ENCODE measurements at places on chromosomes 4 and X.

- no peak for DNase-seq
Measured at GRCh38 chr4:41102414-41103092, 111.8 kb downstream of the APBB2 start.

GRCh38 chr4:26048378-26048882 is 134.4 kb downstream of the SMIM20 start:
- DNase-seq: peak; percentile 49

DNA sequence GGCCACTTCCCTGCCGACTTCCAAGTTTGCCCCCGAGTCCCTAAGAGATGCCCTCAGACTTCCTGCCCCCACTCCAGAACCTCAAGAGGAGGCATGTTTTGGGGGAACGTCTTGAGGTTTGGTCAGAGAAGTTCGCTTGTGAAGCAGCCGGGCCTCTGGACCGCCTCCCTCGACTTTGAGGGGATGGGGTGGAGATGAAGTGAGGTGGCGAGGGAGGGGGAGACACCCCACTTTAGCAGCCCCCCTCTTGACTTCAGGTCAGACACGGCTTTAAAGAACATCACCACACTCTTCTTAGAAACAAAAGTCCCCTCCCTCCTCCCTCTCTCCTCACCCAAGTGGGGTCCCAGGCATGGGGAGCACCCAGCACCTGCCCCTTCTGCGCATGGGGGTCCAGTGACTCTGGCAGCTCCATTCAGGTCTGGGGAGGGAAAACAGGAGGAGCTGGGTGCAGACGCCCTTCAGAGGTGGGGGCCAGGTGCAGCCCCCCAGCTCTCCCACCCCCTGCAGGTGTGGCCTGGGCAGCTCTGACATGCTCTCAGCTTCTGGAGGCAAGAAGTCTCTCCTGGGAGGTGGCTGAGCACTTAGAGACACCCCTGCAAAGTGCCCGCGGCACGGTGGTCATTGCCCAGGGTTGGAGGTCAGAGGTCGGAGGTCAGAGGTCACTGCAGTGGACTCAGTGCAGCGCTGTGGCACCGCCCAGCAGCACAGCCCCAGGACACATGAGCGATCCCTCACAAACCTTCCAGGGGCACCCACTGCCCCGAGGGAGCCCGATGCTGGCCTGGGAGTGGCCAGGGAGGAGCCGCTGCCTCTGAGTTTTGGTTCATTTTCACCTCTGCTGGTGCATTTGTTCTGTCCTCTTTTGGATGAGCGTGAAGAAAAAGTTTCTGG is 108.8 kb downstream of the CPZ start:
- DNase-seq: no peak

GRCh38 chr4:139710073-139710472 is 44.5 kb downstream of the MGST2 start:
- DNase-seq: no peak

DNA sequence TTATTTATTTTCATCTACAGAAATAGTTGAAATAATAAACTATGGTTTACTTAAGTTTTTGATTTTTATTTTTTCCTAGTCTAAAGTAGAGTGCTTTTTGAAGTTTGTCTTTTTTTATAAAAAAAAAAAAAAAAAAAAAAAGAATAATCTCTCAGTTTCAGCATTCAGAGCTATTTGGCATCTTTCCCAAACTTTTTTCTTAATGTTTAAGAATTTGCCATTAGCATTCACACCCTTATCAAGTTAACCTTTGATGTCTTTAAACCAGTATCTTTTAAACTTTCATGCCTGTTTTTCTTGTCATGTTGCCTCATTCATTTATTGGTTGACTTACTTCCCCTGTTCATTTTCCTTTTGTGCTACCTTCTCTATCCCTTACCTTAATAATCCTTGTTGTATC is 60.9 kb upstream of the FHDC1 start:
- DNase-seq: no peak

DNA sequence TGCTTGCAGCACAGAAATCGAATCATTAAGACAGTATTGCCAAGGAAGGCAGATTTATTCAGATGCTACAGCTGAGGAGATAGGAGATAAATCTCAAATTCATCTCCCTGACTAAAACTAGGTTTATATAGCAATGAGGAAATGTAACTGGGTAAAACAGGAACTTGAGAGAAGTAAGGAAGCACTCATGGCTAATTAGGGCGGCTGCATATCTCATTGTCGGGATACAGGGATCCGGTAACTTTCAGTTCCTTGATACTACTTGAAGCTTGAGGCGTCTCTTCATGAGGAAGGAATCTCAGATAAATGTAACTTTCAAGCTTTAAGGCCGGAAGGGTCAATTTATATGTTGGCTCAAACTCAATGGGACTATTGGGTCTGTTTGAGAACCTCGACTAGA is 129.2 kb upstream of the WDR1 start:
- no peak for DNase-seq

- DNase-seq: no peak
Measured at GRCh38 chrX:30275498-30275897, 28.6 kb downstream of the MAGEB1 start.

DNA sequence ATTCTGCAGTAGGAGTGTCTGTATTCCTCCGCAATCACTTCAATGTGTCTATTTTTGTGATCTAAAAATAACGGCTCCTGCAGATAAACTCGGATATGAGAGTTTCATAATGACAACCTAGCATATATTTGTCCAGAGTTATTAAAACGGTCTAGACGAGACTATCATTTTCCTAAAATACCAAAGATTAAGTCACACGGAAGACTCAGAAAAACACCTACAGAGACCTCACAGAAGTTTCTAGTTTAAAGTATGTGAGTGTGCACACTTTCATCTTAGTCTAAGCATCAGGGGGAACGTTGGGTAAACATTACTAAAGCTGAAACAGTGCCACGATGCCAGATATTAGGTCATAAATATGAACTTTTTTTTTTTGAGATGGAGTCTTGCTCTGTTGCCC is 156.9 kb downstream of the AFAP1 start:
- DNase-seq: no peak

DNA sequence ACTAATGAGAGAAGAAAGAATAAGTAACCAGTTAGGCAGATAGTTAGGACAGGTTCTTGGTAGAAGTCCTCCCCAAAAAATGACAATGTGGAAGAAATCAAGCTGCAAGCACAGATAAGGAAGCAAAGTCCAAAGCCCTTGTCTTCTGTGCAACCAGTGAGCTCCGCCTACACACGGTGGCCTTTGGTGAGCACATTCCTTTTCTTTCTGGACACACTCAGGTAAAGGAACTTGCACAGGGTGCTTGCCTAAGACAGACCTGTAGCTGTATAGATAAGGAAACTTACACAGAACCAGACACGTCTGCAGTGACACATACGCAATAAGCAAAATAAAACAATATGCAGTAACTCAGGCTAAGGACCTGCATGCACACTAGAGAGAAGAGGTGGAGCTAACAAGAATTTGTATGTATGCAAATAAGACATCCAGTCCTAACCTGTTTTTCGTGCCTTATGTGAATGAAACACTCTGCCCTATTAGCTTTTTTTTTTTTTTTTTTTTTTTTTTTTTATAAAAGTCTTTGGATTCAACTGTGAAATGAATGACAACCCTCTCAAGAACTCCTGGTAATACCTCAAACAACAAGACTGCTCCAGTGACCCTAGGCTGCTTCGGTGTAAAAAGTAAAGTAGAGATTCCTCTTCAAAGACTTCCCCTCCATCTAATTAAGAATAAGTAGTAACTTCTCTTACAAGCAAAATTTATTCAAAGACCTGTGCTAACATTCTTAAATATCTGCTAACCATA is 48.8 kb downstream of the UGT2B10 start:
- no peak for DNase-seq

GRCh38 chrX:153779891-153780677 is 757 bp upstream of the SRPK3 start:
- no peak for DNase-seq

DNA sequence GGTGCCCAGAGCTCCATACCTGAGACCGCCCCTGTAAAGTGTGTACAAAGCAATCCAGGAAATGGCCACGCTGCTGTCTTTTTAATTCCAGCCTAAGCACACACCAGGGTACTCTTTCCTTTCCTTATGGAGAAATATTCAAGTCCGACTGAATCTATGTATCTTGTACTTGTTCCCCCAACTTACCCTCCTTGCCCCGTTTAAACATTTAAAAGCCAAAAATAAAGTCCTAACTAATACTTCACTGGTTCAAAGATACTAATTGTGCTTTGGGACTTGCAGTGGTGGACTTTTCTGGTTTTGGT is 731 bp upstream of the AMMECR1 start:
- no peak for DNase-seq

- no peak for DNase-seq
Measured at GRCh38 chrX:153662266-153662665, 11.3 kb downstream of the PNCK start.

- DNase-seq: peak; percentile 1
Measured at GRCh38 chr4:179372242-179372641, 1930.0 kb upstream of the AGA start.

GRCh38 chr4:42824278-42824977 is 68.1 kb upstream of the GRXCR1 start:
- no peak for DNase-seq

DNA sequence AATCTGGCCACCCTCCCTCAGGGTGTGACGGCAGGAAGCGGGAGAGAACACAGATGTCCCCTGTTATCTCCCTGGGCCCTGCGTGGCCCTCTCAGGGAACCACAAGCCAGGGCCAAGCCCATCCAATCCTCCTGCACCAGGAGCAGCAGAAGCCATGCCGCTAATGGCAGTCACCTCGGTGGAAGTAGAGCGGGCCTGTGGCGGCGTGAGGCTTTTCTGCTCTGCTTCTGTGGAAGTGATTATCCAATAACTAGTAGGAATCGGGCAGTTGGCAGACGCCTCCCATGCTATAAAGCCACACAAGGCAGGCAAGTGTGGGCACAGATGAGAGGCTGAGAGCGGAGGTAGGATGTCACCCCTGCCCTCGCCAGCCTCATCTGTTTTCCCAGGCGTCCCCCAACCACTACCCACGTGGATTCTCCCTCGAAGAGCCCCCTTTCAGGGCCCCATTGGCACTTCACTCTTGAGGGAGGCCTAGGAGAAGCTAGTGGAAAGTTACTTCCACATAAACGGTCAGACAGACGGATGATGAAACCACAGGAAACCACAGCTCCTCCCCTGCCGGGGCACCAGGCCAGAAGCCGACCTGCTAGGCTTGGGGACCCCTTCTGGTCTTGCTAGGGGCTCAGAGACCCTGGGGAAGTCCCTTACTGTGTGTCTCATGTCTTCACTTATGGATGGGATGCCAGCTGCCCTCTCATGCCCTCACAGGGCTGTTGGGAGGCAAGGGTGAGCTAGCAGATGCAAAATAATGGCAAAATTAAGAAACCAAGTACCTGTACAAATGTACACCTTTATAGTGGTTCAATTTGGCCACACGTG is 18.8 kb upstream of the TMSB4X start:
- no peak for DNase-seq

DNA sequence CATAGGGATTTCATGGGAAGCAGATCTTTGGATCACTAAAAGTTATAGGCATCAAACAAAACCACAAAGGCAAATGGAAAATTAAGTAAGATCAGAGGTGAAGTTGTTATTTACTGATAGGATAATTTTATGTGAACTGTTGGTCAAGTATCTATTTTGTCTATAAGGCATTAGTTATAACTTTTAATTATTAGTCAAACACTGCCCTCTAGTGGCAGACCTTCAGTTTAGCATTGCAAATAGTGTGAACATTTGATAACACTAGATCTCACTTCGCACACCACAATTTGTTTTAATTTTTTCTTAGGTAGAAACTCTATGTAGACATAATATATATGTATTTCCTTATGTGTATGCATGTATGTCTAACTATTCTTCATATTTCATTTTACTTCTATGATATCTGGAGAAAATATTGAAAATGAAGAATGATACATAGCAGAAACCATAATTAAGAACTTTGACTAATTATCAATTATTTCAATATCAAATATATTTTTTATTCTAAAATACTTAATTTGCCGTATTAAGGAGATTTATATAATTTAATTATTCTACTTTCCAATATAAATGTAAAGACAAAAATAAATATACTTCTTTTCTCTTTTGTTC is 214.5 kb upstream of the TACR3 start:
- peak; percentile 14 for DNase-seq

- DNase-seq: no peak
Measured at GRCh38 chr4:82489987-82490386, 59.6 kb downstream of the ENOPH1 start.

DNA sequence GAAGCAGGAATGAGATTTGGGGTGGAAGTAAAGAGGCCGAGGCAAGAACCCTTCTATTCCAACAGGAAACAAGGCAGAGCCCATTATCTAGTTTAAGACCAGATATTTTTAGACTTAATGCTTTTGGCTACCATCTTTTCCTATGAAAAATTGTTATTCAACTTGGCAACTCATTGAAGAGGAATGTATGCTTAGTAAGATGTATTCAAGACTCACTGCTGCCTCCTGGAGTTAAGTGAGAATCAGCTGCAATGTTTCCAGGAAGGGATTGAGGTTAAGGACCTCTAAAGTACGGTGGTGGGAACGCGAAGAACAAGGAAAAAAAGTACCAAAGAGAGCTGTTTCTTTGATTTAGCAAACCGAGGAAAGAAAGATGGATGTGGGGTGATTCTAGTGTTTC is 89.1 kb downstream of the RAPGEF2 start:
- peak; percentile 64 for DNase-seq

- DNase-seq: no peak
Measured at GRCh38 chr4:88429401-88429800, 27.5 kb upstream of the HERC5 start.

GRCh38 chr4:168654104-168654847 is 157.4 kb downstream of the PALLD start:
- no peak for DNase-seq

GRCh38 chr4:186227744-186228513 is 622 bp downstream of the KLKB1 start:
- no peak for DNase-seq

DNA sequence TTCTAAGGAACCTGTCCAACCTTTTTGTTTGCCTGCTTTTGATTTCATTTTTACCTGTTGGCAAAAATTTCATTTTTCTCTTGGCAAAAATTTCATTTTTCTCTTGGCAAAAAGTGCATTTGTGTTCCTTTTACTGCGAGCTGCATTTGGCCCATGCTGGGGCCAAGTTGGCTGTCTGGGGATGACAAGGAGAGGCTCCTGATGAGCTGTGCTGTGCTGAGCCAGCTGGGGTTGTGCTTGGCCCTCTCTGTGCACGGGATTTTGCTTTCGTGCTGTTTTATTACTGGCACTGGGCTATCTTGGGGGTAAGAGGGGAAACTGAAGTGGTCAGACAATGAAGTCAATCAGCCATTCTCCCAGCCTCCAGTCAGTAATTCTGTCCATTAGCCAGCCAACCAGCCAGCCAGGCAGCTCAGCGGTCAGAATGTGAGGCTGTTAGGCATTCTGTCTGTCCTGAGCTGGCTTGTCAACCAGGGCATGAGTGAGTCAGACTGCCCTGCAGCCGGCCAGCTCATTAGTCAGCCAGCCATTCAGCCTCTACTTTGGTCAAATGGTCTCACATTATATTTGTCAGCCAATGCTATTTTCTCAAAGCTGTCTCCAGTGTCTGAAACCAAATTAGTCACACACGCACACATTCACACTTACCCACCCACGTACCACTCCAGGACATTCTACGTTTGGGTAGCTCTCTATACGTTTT is 56.9 kb upstream of the PRPS1 start:
- DNase-seq: peak; percentile 66

DNA sequence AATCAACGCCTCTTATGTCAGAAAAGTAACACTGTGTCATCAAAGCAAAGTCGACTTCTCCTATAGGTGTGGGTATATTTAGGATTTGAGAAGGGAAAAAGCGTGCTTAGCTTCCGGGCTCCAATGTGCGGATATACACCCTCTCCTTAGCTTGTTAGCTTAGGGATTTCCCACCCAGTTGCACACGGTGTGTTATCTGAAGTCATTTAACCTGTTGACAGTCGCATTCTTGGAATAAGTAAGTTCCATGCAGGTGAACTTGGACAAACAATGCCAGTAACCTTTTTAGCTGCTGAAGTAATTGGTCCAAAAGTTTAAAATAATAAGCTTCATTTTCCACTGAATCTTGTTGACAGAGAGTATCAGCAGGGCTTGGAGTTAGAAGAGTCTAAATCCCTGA is 113.7 kb downstream of the SHROOM3 start:
- no peak for DNase-seq
